ENCODE measurements at places on chromosomes 13 and 19.

GRCh38 chr13:47100214-47100853 is 203.5 kb upstream of the HTR2A start:
- DNase-seq: no peak

DNA sequence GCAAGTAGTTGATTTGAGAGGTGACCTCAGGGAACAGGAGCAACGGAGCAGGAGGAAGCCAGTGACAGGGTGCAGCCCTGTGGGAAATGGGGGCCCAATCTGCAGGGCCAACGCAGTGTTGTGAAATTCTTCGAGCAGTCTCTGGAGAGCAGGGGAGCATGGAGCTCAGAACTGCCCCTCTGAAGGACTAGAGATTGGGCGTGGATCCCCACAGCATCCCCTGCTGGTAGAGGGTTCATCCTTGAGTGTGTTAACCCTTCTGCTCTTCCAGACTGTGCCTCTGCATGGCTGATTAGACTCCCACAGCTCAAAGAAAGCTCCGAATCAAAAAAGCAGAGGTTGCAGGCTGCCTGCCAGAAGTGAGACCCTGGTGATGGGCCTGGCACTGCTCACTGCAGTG is 77.9 kb upstream of the UQCRFS1 start:
- DNase-seq: no peak

GRCh38 chr13:59510386-59510785 is 653.3 kb downstream of the DIAPH3 start:
- DNase-seq: no peak

DNA sequence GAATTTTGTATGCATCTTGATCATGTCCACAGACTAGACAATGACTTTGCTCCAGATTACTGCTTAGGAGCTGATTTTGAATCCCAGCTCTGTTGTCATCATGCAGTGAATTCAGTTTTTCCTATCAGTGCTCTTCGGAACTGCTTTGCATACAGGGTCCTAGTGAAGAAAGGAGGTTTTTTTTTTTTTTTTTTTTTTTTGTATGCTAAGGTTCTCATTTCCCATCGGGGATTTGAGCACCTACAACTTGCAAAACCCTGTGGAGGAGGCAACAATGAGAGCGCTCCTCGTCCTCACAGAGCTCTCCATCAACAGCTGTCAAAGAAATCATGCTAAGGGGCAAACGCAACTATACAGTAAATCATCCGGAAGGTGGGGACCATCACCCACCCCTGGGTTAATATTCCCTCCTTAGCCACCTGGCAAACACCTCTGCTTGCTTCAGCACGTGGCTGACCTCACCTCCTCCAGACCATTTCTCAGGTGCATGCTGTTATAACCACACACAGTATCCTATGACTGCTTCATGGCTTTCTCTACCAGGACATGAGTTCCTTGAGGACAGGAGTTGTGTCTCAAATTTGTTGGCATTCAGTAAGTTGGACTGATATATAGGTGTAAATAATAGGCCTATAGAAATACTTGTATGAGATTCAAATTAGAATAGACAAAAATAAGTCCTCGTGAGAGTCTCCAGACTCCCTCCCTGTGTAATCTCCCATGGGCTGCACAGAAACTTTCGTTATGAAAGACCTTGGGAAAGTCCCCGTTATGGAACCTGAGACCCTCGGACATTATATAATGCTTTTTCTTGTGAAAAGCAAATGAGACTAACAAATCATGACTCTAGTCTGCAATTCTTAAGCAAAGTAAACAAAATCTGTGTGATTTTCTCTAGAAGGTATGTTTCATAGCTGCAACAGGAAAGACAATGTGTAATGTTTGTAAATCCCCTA is 113.8 kb downstream of the KATNAL1 start:
- DNase-seq: no peak

GRCh38 chr13:65149687-65150086 is 2080.4 kb downstream of the PCDH9 start:
- DNase-seq: no peak

GRCh38 chr13:51950722-51951121 is 60.5 kb downstream of the ATP7B start:
- no peak for DNase-seq

- no peak for DNase-seq
These were observed 20.4 kb downstream of the DCT start for GRCh38 chr13:94459116-94459515.

DNA sequence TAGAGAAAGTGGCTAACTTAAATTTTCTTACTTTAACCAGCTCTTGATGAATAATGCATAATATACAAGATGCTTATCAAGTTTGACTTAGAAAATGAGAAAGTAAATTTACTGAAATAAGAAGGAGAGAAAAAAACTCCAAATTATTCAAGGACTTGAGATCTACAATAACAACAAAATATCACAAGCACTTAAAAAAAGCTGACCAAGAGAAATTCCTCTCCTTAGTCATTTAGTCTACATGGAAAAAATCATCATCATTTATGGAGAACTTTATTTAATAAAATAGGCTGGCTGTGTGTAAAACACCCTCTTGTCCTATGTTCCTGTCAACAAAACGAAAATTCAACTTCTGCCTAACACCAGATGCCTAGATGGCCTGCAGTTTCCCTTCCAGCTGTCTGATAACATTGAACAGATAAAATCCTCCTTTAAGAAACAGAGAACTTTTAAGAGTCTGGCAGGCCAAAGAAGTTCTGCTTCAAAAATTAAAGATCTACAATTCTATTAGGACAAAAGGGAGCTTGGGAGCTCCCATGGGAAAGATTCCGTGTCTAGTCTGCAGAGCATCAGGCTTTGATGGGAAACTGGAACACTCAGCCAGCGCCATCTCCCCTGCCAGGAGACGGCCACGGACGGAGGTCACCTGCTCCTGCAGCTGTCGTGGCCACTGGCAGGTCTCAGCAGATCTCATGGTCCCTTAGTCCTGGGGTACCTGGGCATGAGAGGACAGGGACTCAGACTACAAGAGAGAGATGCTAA is 37.9 kb upstream of the ATP11A start:
- no peak for DNase-seq

DNA sequence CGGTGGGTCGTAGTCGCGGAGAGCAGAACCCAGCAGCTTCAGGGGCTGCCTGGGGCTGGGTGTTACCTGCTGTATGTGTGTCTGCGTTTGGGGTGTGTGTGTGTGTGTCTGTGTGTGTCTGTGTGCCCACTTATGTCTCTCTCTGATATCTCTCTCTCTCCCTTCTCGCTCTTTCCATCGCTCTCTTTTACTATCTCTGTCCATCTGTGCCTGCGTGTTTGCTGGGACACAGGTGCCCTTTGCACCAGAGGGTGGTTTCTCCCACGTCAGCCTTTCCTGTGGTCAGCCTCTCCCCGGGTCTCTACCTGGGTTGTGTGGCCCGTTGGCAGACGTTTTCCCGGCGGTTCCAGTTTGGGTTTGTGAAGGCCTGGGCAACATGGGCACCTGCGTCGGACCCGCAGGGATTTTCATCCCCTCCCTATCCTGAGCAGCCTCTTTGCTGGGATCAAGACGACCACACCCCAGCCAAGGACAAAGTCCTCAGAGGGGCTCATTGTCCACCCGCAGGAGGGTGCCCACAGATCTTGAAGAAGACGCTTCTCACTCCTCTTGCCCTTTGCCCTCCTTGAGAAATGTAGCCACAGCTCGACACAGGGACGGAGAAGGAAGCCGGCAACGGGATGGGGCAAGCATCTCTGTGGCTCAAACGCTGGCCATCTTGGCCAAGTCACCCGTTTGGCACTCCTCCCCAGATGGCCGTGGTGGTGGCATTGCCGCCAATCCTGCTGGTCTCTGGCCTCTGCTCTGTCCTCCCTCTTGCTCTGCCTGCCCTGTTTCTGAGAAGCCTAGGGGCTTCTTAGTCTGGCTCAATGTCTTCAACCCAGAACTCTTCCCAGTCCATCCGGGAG is 43.3 kb downstream of the ZNF146 start:
- DNase-seq: no peak

DNA sequence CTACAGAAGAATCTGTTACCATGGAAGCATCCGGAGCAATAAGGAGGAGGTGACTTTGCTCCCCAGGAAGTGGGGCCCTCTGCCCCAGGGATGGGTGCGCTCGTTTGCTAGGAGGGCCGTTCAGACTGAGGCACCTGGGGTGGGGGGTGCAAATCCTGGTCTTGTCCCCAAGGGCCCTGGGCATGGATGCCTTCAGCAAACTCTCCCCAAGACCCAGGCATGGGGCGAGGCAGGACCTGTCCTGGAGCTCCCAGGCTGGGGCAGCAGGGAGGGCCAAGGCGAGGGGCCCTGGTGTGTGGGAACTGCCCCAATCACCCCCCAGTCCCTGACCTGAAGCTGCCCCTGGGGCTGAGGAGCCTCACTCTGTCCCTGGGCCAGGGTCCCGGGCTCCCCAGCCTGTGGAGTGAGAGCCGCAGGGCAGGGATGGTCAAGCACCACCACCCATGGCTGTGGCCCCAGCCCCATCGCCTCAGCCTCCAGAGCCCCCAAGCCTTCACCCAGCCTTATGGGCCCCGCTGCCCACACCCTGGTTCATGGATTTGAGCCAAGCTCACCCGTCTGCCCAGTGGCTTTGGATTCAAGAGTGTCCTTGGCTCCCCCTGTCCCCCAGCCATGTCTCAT is 240.6 kb upstream of the SGCG start:
- no peak for DNase-seq

GRCh38 chr13:50617134-50617721 is 226.3 kb downstream of the DLEU7 start:
- no peak for DNase-seq

DNA sequence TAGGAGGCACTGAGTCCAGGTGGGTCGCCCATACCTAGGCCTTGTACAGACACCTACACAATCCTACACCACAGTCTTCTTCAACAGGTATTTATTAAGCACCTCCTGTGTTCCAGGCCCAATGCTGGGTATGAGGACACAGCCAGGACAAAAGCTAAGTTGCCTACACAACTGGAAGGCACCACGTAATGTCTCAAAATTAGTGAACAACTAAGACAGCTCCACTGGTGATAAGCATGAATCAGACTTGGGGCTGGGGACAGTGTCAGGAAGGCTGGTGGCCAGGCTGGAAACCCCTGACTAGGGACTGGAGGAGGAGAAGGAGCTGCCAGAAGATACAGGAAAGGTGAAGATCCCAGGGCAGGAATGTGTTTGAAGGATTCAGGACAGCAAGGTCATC is 2.4 kb downstream of the SMIM24 start:
- DNase-seq: no peak

DNA sequence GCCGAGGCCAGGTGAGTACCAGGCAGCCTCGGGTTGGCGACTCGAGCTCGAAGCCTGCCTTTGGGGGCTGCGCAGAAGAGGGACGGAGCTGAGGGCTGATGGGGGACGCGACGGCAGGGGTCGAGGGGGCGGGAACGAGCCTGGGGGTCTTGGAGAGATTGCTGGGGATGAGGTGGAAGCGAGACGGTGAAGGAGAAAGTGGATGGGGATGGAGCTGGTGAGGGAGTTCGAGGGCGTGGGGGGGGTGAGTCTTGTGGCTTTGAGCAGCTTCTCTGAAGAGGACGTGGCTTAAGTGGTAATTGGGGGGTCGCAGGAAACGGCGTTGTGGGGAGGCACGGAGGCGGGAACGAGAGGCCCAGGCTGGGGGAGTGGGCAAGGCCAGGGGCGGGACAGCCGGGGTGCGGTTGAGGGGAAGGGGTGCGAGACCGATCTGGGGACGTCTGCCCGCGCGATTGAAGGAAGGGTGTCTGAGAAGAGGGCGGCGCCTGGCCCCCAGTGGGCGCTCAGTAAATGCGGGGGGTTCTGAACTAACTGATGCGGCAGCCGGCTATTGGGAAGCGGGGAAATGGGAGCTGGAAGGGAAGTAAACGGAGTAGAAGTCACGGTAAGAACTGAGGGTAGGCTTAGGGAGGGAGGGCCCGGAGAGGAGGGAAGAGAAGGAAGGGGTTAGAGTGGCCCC is 426 bp downstream of the MYO9B start:
- DNase-seq: no peak

- DNase-seq: no peak
These were observed 55.7 kb downstream of the COL4A1 start for GRCh38 chr13:110251193-110251819.

- DNase-seq: no peak
These were observed 21.7 kb upstream of the MIER2 start for GRCh38 chr19:366205-366783.

DNA sequence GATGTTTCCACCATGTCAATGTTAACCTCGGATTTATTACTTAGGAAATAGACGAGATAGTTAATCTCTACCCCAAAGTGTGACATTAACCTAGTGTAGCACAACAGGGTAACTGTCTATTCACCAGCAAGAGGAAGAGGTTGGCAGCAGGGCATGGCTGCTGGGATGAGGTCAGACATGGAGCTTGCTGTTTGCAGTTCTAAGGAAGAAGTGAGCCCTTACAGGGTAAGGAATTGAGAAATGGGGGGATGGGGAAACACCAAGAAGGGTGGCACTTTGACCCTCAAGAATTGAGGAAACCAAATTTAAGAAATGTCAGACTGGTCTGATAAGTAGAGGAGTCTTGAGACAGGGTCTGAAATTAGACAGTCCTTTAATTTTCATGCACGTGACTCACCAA is 62.4 kb downstream of the MBD3L2B start:
- DNase-seq: no peak

- no peak for DNase-seq
These were observed 80.5 kb downstream of the STK24 start for GRCh38 chr13:98496479-98496791.

- no peak for DNase-seq
These were observed 9.8 kb downstream of the ATP4B start for GRCh38 chr13:113648216-113648610.

DNA sequence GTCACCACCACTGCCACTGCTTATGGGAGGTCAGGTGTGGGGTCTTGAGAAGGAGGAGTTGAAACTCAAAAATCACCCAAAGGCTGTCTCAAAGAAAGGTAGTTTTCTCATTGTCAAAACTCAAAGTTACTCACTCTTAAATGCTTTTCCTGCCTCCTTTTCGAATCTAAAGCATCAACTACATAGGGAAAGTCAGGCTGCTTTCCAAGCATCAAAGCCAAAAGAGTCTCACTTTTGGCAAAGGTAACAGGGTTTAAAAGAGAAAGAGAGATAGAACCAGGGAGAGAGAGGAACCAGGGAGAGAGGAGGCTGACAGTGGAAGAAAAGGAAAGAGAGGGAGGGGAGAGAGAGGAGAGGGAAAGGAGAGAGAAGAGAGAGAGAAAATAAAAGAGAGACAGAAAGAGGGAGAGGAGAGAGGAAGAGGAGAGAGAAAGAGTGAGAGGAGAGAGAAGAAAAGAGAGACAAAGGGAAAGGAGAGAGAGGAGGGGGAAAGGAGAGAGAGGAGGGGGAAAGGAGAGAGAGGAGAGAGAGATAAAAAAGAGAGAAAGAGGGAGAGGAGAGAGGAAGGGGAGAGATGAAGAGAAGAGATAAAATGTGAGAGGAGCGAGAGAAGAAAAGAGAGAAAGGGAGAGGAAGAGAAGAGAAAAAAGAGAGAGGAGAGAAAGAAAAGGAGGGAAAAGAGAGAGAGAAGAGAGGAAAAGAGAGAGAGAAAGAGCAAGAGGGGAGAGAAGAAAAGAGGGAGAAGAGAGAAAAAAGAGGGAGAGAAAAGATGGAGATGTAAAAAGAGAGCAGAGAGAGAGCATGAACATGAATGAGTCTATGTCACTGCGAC is 262.0 kb upstream of the TSHZ3 start:
- no peak for DNase-seq

DNA sequence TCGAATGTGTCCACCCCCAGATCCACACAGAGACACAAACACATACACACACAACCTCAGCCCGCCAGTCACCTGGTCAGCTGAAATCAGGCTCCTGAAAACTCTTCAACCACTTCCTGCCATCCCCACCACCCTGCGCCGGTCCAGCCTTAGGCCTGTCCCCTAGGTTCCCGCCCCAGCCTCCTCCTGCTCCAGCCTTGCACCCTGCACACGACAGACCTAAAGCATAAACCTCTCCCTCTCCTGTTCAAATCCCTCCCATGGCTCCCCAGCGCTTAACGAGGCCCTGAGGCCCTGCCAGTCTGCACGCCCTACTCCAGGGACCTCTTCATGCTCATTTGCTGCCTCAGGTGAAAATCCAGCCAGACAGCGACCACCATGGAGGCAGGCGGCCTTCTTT is 7.1 kb downstream of the PNMA8B start:
- DNase-seq: no peak

All from forelimb muscle (tissue), 1 donor.